Vagina (tissue), 2 donors: ENCODE measurements at places on chromosomes 2 and 18. TPM values are rescaled to one million over a fixed set of nuclear protein-coding genes. Genes with fewer than 3 reads are reported as not detected.

DNA sequence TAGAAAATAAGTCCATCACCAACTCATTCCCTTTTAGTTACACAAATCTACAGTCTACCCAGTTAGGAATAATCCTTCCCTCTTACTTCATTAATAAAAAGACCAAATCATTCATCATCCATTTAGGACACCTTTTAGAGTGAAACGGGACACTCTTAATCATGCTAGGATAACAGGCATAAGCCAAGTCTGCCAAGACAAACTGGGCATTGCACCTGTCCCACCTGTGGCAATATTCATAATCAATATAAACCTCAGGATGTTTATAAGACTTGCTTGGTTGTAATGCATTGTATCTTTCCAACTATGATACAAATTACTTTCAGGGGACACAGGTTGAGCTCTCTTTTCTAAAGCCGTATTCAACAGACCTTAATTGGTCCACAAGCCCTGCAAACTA is 82.7 kb upstream of the SH3BP4 start:
- H3K27ac ChIP-seq: no peak overlapping the region
- H3K4me1 ChIP-seq: no peaks in the 10 kb centered on the region
- H3K27me3 ChIP-seq: no peaks in the 10 kb centered on the region
- H3K4me3 ChIP-seq: no peak overlapping the region
- DNase-seq: no peak

DNA sequence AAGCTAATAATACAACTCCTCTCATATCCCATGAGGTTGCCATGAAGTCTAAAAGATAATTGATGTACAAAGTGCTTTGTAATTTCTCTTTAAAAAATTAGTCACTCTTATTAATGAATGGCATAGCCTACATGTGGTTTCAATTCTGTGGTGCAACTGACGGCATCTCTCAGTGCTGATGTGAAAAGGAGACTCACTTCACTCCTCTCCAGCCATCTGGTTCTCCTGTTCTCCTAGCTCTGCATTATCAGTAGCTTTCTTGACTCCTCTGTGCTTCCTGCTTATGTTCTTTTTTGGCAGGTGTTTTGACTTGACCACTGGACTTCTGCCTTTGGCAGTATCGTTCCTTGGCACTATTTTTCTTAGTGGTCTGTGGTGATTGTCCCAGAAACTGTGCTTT is 134.9 kb upstream of the ZFP36L2 start:
- H3K27me3 ChIP-seq: no peaks in the 10 kb centered on the region
- H3K4me3 ChIP-seq: no peak overlapping the region
- no peak overlapping the region for H3K27ac ChIP-seq
- no peak for DNase-seq

DNA sequence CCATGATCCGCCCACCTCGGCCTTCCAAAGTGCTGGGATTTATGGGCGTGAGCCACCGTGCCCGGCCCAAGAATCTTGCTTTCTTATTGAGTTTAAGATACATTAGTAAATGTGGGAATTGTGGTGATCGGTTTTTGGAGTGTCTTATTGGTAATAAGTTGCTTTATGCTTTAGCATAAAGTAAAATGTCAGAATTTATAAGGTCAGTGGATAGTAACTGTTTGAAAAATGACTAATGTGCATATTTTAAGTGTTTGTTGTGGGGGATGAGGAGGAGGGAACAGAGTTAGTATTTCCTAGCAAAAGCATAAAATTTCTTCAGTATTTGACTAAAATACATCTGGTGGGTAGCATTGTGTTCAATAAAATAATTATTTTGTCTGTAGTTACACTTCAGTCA is 77.4 kb downstream of the SLC39A10 start:
- no peak for DNase-seq
- H3K4me3 ChIP-seq: no peak overlapping the region
- H3K27ac ChIP-seq: no peak overlapping the region

DNA sequence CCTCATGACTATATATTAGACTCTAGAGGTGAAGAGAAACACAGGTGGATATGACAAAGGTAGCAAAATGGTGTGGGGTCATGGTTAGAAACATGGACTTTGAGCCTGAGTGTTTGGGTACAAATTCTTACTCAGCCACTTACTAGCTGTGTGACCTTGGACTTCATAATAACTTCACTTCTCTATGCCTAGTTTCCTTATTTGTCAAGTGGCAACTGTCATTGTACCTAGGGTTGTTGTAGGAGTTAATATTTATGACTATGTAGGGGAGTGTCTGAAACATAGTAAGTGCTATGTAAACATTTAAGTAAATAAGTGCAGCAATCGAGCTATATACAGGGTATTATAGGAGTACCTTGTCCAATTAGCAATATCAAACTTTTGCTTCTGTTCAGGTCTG is 49.7 kb upstream of the RAPH1 start:
- H3K27ac ChIP-seq: no peak overlapping the region
- no peaks in the 10 kb centered on the region for H3K27me3 ChIP-seq
- peaks cover 39% of the 10 kb centered on the region for H3K4me1 ChIP-seq
- no peak for DNase-seq

GRCh38 chr18:12302391-12303147 is 5.5 kb upstream of the TUBB6 start:
- no peak overlapping the region for H3K4me3 ChIP-seq
- DNase-seq: peak; percentile 56
- no peaks in the 10 kb centered on the region for H3K36me3 ChIP-seq

DNA sequence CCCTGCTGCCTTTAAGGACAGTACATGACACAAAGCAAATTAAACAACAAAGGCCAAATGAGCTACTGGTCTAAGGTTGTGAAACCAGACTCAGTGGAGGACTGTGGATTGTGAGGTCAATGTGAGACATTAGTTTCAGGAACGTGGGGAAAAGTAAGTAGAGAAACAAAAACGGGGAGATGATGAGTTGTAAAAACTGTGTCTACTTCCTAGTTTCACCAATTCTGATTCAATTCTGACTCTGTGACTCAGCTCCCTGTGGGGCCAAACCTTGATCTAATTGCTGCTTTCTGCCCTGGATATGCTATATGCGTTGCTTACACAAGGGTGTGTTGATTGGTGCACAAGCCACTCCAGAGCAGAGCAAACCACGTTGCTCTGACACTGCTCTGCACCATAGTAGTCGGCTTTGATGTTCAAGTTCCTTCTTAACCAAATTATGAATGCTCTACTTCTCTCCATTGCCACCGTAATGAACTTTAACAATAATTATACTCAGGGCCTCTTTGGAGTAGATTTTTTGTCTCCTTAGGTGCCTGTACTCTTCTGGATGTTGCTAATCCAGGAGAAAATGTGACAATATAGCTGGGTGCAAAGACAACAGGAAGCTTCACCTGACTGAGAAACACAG is 1640.1 kb upstream of the CELF4 start:
- H3K36me3 ChIP-seq: no peaks in the 10 kb centered on the region
- DNase-seq: no peak
- H3K27ac ChIP-seq: no peak overlapping the region
- H3K4me3 ChIP-seq: no peak overlapping the region
- H3K4me1 ChIP-seq: no peaks in the 10 kb centered on the region

DNA sequence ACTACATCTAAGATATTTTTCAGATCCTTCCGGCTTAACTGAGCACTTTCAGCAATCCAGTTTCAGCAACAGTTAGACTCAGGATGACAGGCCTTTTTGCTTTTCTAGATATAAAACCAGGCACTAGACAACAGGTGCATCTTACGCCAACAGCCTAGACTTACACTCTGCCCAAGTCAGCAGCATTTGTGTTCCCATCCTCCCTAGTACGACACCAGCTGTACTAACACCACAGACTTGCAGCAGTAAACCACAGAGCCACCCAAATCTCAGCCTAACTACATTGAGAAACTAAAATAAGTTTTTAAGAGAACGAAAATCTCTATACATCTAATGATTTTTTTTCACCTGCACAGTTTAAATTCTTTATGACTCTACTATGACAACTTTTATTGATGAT is 89.9 kb upstream of the DNMT3A start:
- no peak for DNase-seq
- H3K27ac ChIP-seq: no peak overlapping the region
- no peaks in the 10 kb centered on the region for H3K4me1 ChIP-seq
- H3K27me3 ChIP-seq: no peaks in the 10 kb centered on the region
- H3K4me3 ChIP-seq: no peak overlapping the region

DNA sequence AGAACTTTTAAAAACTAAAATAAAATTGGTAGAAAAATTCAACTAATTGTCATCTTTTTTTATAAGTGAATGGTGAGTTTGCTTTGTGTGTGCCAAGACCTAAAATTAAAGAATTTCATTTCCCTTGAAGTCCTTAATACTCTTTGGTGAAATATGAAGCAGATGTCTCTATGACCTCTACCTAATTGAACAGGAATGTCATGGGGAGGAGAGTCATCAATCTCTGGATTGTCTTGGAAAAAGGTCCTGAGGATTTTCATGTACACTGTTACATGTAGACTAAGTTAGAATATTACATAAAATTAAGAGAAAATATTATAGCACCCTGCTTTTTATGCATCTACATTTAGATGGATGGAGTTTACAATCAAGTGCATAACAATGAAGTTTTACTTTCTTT is 177.9 kb upstream of the LRP1B start:
- no peak overlapping the region for H3K27ac ChIP-seq
- no peaks in the 10 kb centered on the region for H3K4me1 ChIP-seq
- no peaks in the 10 kb centered on the region for H3K36me3 ChIP-seq

- H3K36me3 ChIP-seq: no peaks in the 10 kb centered on the region
- peaks cover under 1% of the 10 kb centered on the region for H3K4me1 ChIP-seq
- no peak overlapping the region for H3K4me3 ChIP-seq
Measured at GRCh38 chr2:168559187-168559586, 103.1 kb downstream of the CERS6 start.

- H3K27ac ChIP-seq: peak overlapping the region; percentile 72
- no peaks in the 10 kb centered on the region for H3K27me3 ChIP-seq
- no peaks in the 10 kb centered on the region for H3K36me3 ChIP-seq
- DNase-seq: no peak
- H3K4me3 ChIP-seq: no peak overlapping the region
Measured at GRCh38 chr2:196233021-196233804, 61.8 kb upstream of the STK17B start.

DNA sequence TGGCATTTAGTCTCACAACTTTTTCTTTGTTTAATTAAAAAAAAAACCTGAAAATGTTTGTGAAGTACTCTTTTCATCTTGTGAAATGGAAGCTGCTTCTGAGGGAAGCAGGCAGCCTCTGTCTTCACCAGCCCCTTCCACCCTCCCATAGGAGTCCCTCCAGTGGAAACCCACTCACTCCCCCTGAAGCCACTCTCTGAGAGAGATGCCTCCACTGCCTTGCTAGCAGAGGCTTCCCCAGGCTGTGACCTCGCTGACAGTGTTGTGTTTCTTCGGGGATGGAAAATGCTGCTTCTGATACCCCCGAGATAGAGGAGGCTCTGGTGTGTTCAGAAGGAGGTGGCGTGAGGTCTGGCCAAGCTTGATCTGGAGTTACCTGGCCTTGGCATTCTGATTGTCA is 59.9 kb downstream of the SH3RF3 start:
- no peaks in the 10 kb centered on the region for H3K36me3 ChIP-seq
- H3K4me1 ChIP-seq: peaks cover 37% of the 10 kb centered on the region
- H3K27me3 ChIP-seq: no peaks in the 10 kb centered on the region
- no peak for DNase-seq
- H3K27ac ChIP-seq: no peak overlapping the region

DNA sequence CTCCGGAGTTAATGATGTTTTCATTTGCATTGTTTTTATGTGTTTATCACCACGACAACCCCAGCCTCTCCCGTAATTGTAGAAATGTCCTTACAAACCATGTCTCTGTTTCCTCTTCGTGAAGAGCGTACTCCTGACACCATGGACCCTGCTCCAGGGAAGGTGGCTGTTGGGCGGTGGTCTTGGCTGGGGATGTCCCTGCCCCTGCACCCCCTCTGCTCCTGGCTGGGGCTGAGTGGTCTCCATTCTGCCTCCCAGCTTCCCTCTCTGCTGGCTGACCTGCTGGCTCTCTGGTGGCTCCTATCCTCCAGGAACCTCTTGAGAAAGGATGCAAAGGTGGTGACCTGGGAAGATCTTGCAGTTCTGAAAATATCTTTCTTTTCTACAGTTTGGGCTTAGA is 81.1 kb downstream of the ASB1 start:
- no peaks in the 10 kb centered on the region for H3K27me3 ChIP-seq
- H3K4me3 ChIP-seq: no peak overlapping the region
- H3K36me3 ChIP-seq: no peaks in the 10 kb centered on the region
- no peaks in the 10 kb centered on the region for H3K4me1 ChIP-seq
- H3K27ac ChIP-seq: no peak overlapping the region

- no peaks in the 10 kb centered on the region for H3K36me3 ChIP-seq
- no peaks in the 10 kb centered on the region for H3K4me1 ChIP-seq
- no peak overlapping the region for H3K27ac ChIP-seq
- H3K27me3 ChIP-seq: no peaks in the 10 kb centered on the region
Measured at GRCh38 chr2:11998626-11999378, 252.4 kb downstream of the LPIN1 start.

GRCh38 chr18:35344736-35345459 is 678 bp upstream of the ZNF24 start:
- DNase-seq: no peak
- H3K36me3 ChIP-seq: peaks cover 6% of the 10 kb centered on the region
- peak overlapping the region; percentile 100 for H3K27ac ChIP-seq
- peak overlapping the region; percentile 100 for H3K4me3 ChIP-seq

- no peaks in the 10 kb centered on the region for H3K36me3 ChIP-seq
- no peak for DNase-seq
- H3K4me3 ChIP-seq: no peak overlapping the region
- no peaks in the 10 kb centered on the region for H3K4me1 ChIP-seq
- no peaks in the 10 kb centered on the region for H3K27me3 ChIP-seq
Measured at GRCh38 chr2:120402508-120402907, 56.6 kb downstream of the INHBB start.

DNA sequence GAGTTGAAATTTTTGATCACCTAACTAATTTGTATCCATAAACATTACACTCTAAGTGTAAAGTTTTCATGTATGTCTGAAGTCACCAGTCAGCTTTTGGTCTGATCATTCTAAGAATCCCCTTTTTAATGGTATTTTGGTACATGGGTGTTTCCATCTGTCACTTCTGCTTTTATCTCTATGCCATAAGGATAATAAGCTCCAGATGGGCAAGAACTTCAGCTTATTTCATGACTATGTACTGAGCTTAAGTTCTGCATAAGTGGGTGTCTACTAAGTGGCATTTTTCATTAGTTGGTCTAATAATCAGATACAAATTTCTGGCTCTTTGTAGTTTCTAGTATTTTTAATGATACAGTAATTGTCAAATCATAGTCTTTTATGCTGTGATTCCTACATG is 20.4 kb downstream of the UBXN4 start:
- H3K4me1 ChIP-seq: no peaks in the 10 kb centered on the region
- DNase-seq: no peak
- no peaks in the 10 kb centered on the region for H3K27me3 ChIP-seq
- no peak overlapping the region for H3K4me3 ChIP-seq
- H3K36me3 ChIP-seq: peaks cover 86% of the 10 kb centered on the region

- H3K27me3 ChIP-seq: no peaks in the 10 kb centered on the region
- no peak overlapping the region for H3K4me3 ChIP-seq
- no peaks in the 10 kb centered on the region for H3K36me3 ChIP-seq
Measured at GRCh38 chr2:205655779-205656456, 26.4 kb upstream of the NRP2 start.

PELI1 gene
- 60.4 TPM for total RNA-seq

EFEMP1 gene
- 235 TPM for total RNA-seq

SGPP2 gene
- 24.8 TPM for total RNA-seq

ITPRIPL1 gene
- 1.5 TPM for total RNA-seq

GALR1 gene
- 0.98 TPM for total RNA-seq

FIGN gene
- 3.2 TPM for total RNA-seq

IL36RN gene
- 0.25 TPM for total RNA-seq

GDF7 gene
- total RNA-seq: 9.3 TPM

PPP4R3B gene
- total RNA-seq: 44.9 TPM

SP5 gene
- 1.7 TPM for total RNA-seq

LNPK gene
- total RNA-seq: 32.7 TPM

BUB1 gene
- 5.4 TPM for total RNA-seq

ABCB11 gene
- not detected for total RNA-seq

SERPINB13 gene
- total RNA-seq: 131 TPM

DYNC1I2 gene
- 92.1 TPM for total RNA-seq

CAPN14 gene
- total RNA-seq: 4.7 TPM
